ENCODE measurements at places on chromosomes 5 and 9. TPM values are rescaled to one million over a fixed set of nuclear protein-coding genes. Genes with fewer than 3 reads are reported as not detected.

Gene NRG2
- 7.6 TPM for total RNA-seq

Gene RABL6
- 85.1 TPM for total RNA-seq

Gene JAKMIP2
- total RNA-seq, result 2.3 TPM

Gene GFI1B
- total RNA-seq, result not detected

Gene IL13
- total RNA-seq, result not detected

Gene FUBP3
- 47.6 TPM for total RNA-seq

All from gastroesophageal sphincter (tissue), 4 donors.